ENCODE measurements at places on chromosomes 5 and 9. TPM values are rescaled to one million over a fixed set of nuclear protein-coding genes. Genes with fewer than 3 reads are reported as not detected.

- DNase-seq, result no peak
- H3K27ac ChIP-seq, result no peak overlapping the region
- no peak overlapping the region for H3K4me3 ChIP-seq
- H3K4me1 ChIP-seq, result peaks cover 33% of the 10 kb centered on the region
Observed at GRCh38 chr9:113616621-113617496, 153.3 kb downstream of the RGS3 start.

GRCh38 chr5:169160405-169160901 lies 140.5 kb downstream of the SLIT3 start:
- H3K4me1 ChIP-seq, result no peaks in the 10 kb centered on the region
- H3K27ac ChIP-seq, result no peak overlapping the region
- no peak overlapping the region for H3K4me3 ChIP-seq
- DNase-seq, result no peak
- no peaks in the 10 kb centered on the region for H3K27me3 ChIP-seq
- H3K36me3 ChIP-seq, result no peaks in the 10 kb centered on the region

DNA sequence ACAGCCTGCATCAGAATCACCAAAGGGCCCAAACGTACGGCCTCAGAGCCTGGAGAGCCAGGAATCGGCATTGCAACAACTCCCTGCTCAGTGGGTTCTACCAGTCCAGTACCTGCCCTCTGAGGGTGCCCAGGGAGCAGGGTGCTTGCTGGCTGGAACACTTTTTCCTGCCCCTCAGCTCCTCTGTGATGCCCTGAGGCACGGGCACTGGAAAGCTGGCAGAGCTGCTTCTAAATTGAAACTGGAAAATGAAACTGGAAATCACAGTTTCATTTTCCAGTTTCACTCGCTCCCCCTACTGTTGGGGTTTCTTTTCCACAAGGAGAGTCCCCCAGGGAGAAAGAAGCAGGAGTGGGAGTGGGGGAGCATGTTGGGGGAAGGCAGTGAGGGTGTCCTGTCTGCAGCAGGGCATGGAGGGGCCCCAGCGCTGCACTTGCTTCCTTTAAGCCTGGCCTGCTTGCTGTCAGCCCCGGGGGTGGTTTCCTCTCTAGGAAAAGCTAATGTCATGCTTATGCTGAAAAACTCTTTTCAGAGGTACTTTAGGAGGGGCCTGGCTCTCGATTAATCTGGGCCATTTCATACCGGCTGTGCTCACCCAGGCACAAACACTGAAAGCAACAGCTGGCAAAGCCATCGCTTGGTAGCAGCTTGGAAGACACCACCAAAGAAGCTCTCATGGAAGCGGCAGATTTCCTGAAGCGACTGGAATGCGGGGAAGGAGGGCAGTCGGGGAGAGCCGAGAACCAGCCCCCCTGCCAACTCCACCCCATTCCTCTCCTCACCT lies 26.2 kb downstream of the IRF1 start:
- H3K4me3 ChIP-seq, result no peak overlapping the region
- H3K27ac ChIP-seq, result no peak overlapping the region
- H3K4me1 ChIP-seq, result peaks cover 27% of the 10 kb centered on the region
- no peaks in the 10 kb centered on the region for H3K36me3 ChIP-seq
- no peak for DNase-seq

GRCh38 chr5:148957591-148958202 lies 105.2 kb downstream of the SH3TC2 start:
- no peak overlapping the region for H3K4me3 ChIP-seq
- no peaks in the 10 kb centered on the region for H3K27me3 ChIP-seq
- no peaks in the 10 kb centered on the region for H3K4me1 ChIP-seq
- no peak overlapping the region for H3K27ac ChIP-seq

- H3K36me3 ChIP-seq, result no peaks in the 10 kb centered on the region
- H3K27me3 ChIP-seq, result no peaks in the 10 kb centered on the region
- peaks cover 35% of the 10 kb centered on the region for H3K4me1 ChIP-seq
- no peak overlapping the region for H3K4me3 ChIP-seq
- no peak for DNase-seq
Observed at GRCh38 chr9:134548618-134549017, 93.0 kb upstream of the COL5A1 start.

DNA sequence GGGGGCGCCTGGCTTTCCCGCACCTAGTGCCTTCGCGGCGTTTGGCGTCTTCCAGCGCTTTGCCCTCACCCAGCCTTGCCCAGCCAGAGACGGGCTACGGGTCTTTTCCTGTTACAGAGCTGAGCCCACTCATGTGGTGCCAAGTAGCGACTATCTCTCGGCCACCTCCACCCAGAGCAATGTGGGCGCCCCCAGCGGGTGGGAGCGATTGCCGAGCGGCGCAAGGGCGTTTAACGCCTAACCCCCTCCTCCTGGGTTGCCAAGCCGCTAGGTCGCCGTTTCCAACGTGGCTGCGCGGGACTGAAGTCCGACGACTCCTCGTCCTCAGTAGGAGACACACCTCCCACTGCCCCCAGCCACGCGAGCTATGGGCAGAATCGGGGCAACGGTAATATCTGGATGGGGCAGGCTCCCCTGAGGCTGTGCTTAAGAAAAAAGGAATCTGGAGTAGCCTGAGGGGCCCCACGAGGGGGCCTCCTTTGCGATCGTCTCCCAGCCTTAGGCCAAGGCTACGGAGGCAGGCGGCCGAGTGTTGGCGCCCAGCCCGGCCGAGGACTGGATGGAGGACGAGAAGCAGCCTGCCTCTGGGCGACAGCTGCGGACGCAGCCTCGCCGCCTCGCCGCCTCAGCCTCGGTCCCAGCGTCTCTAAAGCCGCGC lies 5.8 kb downstream of the TLX3 start:
- H3K4me3 ChIP-seq, result no peak overlapping the region
- no peaks in the 10 kb centered on the region for H3K36me3 ChIP-seq
- H3K4me1 ChIP-seq, result peaks cover 3% of the 10 kb centered on the region
- DNase-seq, result no peak

DNA sequence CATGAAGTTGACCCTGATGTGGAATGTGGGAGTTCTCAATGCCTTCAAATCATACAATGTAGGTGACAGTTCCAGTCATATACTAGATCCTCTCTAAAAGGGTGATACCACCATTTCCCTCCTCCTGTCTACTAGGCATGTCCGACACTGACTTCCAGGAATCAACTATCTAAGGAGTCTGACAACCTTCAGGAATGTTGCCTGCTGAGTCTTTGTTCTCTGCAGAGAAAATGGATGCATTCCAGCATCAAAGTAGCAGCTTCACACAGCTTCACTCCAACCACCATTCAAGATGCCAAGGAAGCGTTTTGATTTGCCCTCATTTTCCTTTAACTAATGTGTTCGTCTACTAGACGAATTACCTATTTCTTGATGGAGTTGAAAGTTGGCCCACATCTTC lies 530.2 kb downstream of the EBF1 start:
- no peak overlapping the region for H3K4me3 ChIP-seq
- no peak overlapping the region for H3K27ac ChIP-seq
- H3K27me3 ChIP-seq, result no peaks in the 10 kb centered on the region

- no peaks in the 10 kb centered on the region for H3K4me1 ChIP-seq
- H3K4me3 ChIP-seq, result no peak overlapping the region
- H3K27me3 ChIP-seq, result no peaks in the 10 kb centered on the region
- DNase-seq, result no peak
- H3K36me3 ChIP-seq, result peaks cover 30% of the 10 kb centered on the region
Observed at GRCh38 chr5:55286411-55286933, 21.0 kb downstream of the DHX29 start.

Gene SCGB3A2
- total RNA-seq, result not detected

Data from IMR-90 (cell line).